GM23338 (cell line): ENCODE measurements at places on chromosomes 16 and 17. TPM values are rescaled to one million over a fixed set of nuclear protein-coding genes. Genes with fewer than 3 reads are reported as not detected.
A peak's percentile ranks its signal among the peaks of the same experiment; 100 is the strongest.

Gene ZG16
- total RNA-seq, result not detected in 2 replicates

Gene NUDT7
- total RNA-seq, result 5.6 and 7.7 TPM in 2 replicates

- peaks cover 33% of the 10 kb centered on the region for H3K4me1 ChIP-seq
- DNase-seq, result peak; percentile 45
Measured at GRCh38 chr16:75590920-75591843, 25.0 kb downstream of the GABARAPL2 start.

- DNase-seq, result no peak
- H3K4me1 ChIP-seq, result no peaks in the 10 kb centered on the region
- H3K27me3 ChIP-seq, result no peaks in the 10 kb centered on the region
- H3K36me3 ChIP-seq, result peaks cover 5% of the 10 kb centered on the region; the same call in 1 of the 2 replicates
- H3K4me3 ChIP-seq, result no peak overlapping the region
- H3K27ac ChIP-seq, result no peak overlapping the region
Measured at GRCh38 chr17:19328441-19329061, 34.0 kb downstream of the B9D1 start.

DNA sequence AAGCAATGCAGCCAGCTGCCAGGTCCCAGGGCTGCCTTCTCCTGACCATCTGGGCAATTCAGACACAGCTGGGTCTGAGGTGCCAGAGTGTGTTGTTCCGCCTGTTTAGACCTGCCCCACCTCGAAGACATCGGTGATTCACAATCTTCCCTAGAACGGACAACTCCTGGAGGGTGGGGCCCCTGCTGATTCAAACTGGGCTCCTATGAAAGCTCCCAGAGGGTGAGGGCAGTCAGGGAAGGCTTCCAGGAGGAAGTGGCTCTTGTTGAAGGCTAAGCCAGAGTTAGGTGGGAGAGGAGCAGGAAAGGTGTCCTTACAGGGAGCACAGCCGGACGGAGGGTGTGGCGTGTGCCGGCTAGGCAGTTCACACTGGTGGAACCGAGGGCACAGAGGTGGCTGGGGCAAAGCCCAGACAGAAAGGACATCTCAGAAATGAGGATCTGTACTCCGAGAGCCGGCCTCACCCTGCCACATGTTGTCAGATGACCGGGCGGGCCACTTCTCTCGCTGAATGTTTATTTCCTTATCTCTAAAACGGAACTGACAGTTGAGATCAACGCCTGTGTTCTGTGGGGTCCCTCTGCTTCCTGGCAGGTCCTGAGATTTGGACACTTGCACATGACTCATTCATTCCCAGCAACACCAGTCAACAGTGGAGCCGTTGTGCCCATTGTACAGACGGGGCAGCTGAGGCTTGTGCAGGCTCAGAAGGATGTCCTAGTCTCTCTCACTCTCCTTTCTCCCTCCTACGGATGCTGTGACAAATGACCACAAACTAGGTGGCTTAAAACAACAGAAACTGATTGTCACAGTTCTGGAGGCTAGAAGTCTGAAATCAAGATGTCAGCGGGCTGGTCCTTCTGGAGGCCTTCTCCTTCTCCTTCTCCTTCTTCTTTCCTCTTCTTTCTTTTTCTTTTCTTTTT, 26.9 kb upstream of the LITAF start:
- no peak overlapping the region for H3K4me3 ChIP-seq
- no peak overlapping the region for H3K27ac ChIP-seq
- no peaks in the 10 kb centered on the region for H3K36me3 ChIP-seq
- peaks cover 19% of the 10 kb centered on the region; the same call in 1 of the 2 replicates for H3K4me1 ChIP-seq

Gene KRTAP3-2
- not detected in 2 replicates for total RNA-seq

DNA sequence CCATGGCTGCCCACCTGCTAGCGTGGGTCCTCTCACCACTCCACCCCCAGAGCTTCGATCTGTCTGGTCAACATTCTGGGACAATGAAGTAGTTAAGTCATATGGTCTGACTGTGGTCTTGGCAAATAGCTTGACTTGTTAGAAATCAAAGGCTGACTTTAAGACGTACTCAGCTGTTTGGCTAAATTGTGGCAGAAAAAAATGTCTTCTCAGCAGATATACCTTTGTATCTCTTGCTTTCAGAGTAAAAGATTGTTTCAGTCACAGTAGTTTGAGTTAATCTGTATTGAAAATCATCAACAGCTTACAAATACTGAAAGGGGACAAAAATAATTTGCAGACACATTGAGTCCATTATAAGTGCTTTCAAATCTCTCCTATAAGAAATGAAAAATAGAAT, 2.1 kb upstream of the ZNF267 start:
- no peak overlapping the region for H3K27ac ChIP-seq
- DNase-seq, result no peak
- peaks cover 16% of the 10 kb centered on the region for H3K4me1 ChIP-seq

Gene ABCC6
- total RNA-seq, result 0.16 and 0.73 TPM in 2 replicates

DNA sequence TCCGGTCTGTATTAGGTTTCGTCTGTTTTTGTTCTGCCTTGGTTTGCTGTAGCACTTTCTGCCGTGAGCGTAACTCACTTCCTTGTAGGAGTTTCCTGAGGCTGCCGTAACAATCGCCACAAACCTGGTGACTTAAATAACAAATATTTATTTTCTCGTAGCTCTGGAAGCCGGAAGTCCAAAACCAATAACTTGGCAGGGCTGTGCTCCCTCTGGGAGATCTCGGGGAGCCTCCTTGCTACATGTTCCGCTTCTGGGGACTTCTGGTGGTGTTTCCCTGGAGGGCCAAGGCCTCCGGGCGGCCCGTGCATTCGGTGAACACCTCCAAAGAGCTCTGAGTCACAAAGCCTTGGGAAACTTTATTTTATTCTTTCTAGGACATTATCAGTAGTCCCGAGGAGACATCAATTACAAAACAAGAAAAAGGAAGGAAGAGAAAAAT, 6.8 kb upstream of the WDR45B start:
- H3K27me3 ChIP-seq, result no peaks in the 10 kb centered on the region
- no peaks in the 10 kb centered on the region for H3K36me3 ChIP-seq
- H3K27ac ChIP-seq, result no peak overlapping the region
- no peak overlapping the region for H3K4me3 ChIP-seq
- no peaks in the 10 kb centered on the region for H3K4me1 ChIP-seq

GRCh38 chr16:3321816-3322215, 16.5 kb downstream of the ZNF75A start:
- H3K4me1 ChIP-seq, result no peaks in the 10 kb centered on the region
- H3K27me3 ChIP-seq, result no peaks in the 10 kb centered on the region; the same call in 1 of the 2 replicates
- DNase-seq, result no peak
- H3K4me3 ChIP-seq, result no peak overlapping the region
- no peak overlapping the region for H3K27ac ChIP-seq

DNA sequence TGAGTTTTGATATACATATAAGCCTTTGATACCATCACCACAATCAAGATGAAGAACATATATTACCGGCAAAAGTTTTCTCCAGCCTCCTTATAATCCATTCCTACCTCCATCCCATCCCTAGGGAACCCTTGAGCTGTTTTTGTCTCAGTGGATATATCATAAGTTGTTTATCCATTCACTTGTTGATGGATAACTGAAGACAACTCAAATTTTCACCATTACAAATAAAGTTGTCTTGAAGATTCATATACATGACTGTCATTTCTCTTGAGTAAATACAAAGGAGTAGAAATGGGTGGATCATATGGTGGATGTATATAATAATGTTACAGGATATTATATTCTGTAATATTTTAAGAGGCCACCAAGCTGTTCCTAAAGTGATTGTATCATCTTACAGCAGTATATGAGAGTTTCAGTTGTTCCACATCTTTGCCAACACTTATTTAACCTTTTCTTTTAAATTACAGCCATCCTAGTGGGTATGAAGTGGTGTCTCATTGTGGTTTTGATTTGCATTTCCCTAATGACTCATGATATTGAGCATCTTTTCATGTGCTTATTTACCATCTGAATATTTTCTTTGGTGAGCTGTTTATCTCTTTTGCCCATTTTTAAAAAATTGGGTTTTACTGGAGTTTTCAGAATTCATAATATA, 17.4 kb downstream of the NF1 start:
- no peaks in the 10 kb centered on the region for H3K36me3 ChIP-seq
- H3K4me1 ChIP-seq, result peaks cover 22% of the 10 kb centered on the region; the same call in 1 of the 2 replicates
- DNase-seq, result no peak
- H3K27me3 ChIP-seq, result no peaks in the 10 kb centered on the region
- H3K4me3 ChIP-seq, result no peak overlapping the region

DNA sequence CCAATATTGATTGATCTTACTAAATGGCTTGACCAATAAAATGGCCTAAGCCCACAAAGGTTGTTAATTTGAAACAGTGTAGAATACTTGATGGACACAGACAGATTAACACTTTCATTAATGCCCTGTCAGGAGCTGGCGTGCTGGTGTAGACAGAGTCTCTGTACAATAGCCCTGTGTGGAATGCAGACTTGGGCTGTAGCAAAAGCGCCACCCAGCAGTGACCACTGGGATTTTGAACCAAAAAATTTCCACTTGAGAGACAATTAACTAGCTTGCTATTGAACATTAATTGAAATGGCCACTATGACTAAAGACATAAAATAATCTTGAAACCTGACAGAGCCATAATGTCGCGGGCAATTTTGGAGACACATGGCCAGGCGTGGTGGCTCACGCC, 19.7 kb upstream of the GUCY2D start:
- DNase-seq, result peak; percentile 16
- no peak overlapping the region for H3K27ac ChIP-seq
- no peaks in the 10 kb centered on the region for H3K27me3 ChIP-seq
- H3K4me1 ChIP-seq, result no peaks in the 10 kb centered on the region
- no peaks in the 10 kb centered on the region for H3K36me3 ChIP-seq

Gene NPB
- 0.93 and 3.8 TPM in 2 replicates for total RNA-seq

Gene GAST
- total RNA-seq, result not detected in 2 replicates

DNA sequence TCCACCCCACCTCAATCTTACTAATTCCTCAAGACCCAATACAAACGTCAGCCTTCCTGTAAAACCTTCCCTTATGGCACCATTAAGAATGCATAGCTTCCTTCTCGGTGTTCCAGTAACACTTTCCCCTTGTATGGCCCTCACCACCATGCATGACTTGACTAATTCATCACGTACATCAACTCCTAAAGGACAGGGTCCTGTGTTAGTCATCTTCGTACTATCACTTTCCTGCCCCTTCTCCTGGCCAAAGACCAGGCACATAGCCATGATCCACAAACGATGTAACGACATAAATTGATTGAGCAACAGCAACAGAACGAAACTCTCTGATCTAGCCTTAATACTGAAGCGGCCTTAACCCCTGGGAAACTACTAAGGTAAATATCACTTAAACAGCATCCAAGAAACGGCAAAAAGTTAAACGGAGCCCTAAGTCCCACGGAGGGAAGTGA, 612 bp downstream of the PSMD12 start:
- no peaks in the 10 kb centered on the region for H3K27me3 ChIP-seq
- H3K4me1 ChIP-seq, result peaks cover 12% of the 10 kb centered on the region
- peak overlapping the region; percentile 100 for H3K4me3 ChIP-seq
- no peaks in the 10 kb centered on the region for H3K36me3 ChIP-seq
- H3K27ac ChIP-seq, result peak overlapping the region; percentile 90
- no peak for DNase-seq

Gene RGS11
- total RNA-seq, result 0.58 and 1.8 TPM in 2 replicates

Gene BCL7C
- 17.5 and 20.4 TPM in 2 replicates for total RNA-seq

DNA sequence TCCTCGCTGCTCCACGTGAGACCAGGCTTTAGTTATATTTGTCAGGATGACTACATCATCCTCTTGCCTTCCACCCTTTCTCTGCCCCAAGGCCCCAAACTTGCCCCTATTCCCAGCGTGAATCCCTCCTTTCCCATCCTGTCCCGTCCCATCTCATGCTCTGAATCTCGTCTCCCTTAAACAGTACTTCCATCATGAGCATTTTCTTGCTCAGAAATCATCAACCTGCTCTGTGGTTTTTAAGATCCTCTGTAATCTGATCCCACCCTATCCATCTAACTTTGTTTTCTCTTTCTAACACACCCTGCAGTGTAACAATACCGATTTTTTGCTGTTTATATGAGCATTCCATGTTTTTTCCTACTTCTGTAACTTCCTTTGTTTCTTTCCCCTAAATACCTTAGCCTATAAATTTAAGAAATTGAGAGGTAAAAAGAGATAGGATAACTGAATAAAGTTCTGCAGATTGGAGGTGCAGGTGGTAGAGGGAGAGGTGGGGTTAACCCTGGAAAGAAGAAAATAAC, 39.7 kb downstream of the MRTFB start:
- H3K4me1 ChIP-seq, result peaks cover 14% of the 10 kb centered on the region
- no peak overlapping the region for H3K27ac ChIP-seq
- no peaks in the 10 kb centered on the region for H3K36me3 ChIP-seq
- H3K4me3 ChIP-seq, result no peak overlapping the region
- DNase-seq, result no peak
- no peaks in the 10 kb centered on the region for H3K27me3 ChIP-seq

Gene TSPAN10
- 0.31 and 0.66 TPM in 2 replicates for total RNA-seq

GRCh38 chr16:85733155-85733838, 17.6 kb downstream of the C16orf74 start:
- H3K27me3 ChIP-seq, result no peaks in the 10 kb centered on the region
- H3K4me3 ChIP-seq, result no peak overlapping the region
- no peaks in the 10 kb centered on the region for H3K4me1 ChIP-seq
- no peak overlapping the region for H3K27ac ChIP-seq

GRCh38 chr17:19659366-19660177, 11.0 kb downstream of the ALDH3A2 start:
- peaks cover 13% of the 10 kb centered on the region for H3K36me3 ChIP-seq
- no peaks in the 10 kb centered on the region for H3K27me3 ChIP-seq
- no peak for DNase-seq
- H3K4me1 ChIP-seq, result peaks cover 16% of the 10 kb centered on the region; the same call in 1 of the 2 replicates
- H3K4me3 ChIP-seq, result no peak overlapping the region
- no peak overlapping the region for H3K27ac ChIP-seq

Gene C17orf100
- total RNA-seq, result 1.7 and 2.7 TPM in 2 replicates

GRCh38 chr16:81913222-81913621, 98.0 kb downstream of the SDR42E1 start:
- no peaks in the 10 kb centered on the region for H3K4me1 ChIP-seq
- no peak overlapping the region for H3K27ac ChIP-seq
- no peaks in the 10 kb centered on the region for H3K27me3 ChIP-seq
- DNase-seq, result no peak
